Substantia nigra (tissue), 51 donors: ENCODE measurements at places on chromosomes 3 and 15.

GRCh38 chr3:10459954-10460754 lies 45.2 kb downstream of the ATP2B2 start:
- no peak for DNase-seq

DNA sequence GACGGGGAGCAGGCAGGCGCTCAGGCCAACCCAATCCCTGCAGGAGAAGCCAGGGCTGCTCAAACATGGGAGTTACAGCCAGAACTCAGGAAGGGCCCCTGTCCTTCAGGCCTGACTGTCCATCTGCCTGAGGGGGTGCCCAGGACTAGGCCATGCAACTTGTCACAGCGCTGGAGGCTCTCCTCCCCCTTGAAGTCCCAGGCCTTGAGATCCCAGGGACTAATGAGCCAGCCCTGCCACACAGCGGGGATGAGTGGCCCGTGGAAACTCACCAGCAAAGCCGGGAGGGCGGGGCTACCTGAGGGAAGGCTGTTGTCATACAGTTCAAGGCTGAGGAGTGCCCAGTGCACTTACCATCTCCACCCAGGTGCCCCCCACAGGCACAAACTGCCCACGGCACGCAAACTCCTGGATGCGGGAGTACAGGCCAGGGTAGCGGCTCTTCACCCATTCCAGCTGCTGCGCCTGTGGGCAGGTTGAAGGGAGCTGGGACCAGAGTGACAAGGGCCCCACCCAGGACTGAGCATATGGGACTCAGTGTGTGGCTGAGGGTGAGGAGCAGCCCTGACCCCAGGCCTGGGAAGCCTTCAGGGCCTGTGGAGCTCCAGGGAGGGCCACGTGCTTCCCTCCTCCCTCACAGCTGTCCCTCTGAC lies 6.3 kb downstream of the MAN2C1 start:
- DNase-seq, result no peak

GRCh38 chr15:100328796-100329195 lies 13.0 kb downstream of the ADAMTS17 start:
- no peak for DNase-seq

- DNase-seq, result no peak
Measured at GRCh38 chr3:180184816-180185215, 148.1 kb upstream of the PEX5L start.

DNA sequence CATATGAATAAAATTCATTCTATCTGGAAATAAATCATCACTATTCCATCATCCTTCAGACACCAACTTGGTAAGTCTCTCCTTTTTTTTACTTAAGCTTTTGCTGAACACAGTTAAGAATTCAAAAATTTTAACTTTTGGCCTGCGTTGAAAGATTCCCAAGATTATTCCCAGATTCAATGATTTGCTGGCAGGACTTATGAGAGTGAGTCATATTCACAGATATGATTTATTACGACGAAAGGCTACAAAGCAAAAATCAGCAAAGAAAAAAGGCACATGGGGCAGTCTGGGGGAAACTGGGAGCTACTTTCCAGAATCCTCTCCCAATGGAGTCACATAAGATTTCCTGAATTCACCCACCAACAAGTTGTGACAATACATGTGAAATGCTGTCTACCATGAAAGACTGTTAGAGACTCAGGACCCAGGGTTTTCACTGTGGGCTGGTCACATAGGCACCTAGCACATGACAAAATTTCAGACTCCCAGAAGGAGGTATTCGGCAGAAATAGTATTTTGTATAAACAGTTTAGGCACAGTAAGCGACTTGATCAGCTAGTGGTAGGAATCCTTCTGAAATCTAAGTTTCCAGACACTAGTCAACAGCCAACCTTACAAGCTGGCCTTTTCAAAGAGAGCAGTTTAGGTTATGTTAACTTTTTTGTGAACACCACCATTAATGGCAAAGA lies 82.1 kb downstream of the DLG1 start:
- no peak for DNase-seq

DNA sequence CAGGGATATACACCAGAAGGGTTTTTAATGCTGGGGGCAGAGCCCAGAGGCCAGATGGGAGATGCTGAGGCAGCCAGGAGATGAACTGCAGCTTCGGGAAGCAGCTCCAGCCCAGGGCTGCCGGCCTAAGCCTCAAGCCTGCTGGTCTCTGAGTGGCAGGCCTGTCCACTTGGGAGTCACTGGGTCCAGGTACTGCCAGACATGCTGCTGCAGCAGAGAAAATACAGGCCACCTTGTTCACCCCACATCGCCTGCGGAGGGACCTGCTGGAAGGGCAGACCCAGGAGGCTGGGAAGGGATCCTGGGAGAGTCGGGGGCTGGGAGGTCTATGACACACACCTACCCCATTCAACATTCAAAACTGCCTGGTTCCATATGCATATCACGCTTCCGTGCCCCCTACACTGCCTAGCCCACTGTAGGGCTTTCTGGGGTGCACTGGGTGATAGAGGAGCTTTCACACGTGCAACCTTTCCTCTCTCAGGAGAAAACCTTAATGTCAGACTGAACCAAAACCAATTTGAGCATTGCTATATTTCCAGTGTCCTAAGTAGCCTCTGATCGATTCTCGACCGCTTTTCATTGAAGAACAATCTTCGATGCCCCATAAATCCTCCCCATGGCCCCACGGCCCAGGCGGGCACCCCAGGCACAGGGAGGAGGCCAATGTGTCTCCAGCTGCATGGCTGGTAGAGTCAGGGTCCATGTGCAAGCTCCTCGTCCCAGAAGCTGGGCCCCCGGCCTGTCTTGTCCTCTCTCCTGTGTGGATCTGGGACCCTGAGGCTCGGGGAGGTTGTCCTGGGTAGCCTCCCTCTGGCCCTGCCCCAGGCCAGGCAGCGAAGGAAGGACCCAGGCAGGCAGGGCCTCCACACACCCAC lies 147.4 kb downstream of the ATP10A start:
- no peak for DNase-seq

GRCh38 chr3:106823701-106824100 lies 553.5 kb upstream of the CCDC54 start:
- DNase-seq, result no peak

GRCh38 chr3:176814285-176814684 lies 383.0 kb downstream of the TBL1XR1 start:
- DNase-seq, result peak; percentile 11

- no peak for DNase-seq
Measured at GRCh38 chr15:33963831-33964664, 4.2 kb upstream of the CHRM5 start.

GRCh38 chr3:172803489-172803888 lies 53.0 kb downstream of the ECT2 start:
- no peak for DNase-seq

DNA sequence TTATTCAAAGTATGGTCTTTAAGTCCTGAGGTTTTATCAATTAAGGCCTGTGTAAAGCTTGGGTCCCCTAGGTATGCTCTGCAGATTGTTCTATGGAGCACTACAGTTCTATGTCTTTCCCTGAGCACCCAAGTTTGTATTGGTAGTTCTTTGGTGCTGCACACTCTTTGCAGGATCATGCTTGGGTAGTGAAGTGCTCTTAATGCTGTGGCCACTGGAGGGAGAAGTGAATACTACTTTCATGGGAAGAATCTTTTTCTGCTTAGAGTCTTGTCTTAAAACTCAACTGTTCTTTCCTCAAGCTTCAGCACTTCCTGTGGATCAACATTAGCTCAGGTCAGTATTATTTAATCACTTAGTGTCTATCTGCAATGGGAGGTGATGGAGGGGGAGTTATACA lies 93.6 kb upstream of the CFAP20DC start:
- no peak for DNase-seq

DNA sequence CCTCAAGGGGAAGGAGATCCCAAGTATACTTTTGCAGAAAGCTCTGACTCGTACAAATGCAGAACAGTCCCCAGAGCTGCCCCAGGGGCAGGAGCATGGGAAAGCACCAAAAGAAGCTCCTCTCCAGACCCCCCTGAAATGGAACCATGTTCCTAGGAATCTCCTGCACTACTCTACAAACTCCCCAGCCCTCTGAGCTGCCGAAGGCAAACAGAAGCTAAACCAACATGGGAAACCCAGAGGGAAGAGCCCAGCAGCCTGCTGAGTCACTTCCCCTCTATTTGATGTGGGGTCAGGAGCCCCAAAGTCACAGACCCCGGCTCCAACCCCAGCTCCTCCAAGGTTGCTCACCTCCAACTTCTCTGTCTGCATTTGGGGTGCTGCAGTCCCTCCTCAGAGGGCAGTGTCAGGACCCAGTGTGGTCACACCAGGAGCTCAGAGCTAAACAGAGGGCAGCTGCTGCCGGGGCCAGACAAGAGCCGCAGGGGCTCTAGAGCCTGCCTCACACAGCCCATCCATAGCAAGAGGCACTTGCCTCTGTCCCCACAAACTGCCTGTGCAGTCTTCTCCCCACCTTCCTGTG lies 3.8 kb upstream of the PLXNA1 start:
- DNase-seq, result no peak

GRCh38 chr15:99411234-99411633 lies 154.6 kb upstream of the MEF2A start:
- no peak for DNase-seq

- no peak for DNase-seq
Measured at GRCh38 chr3:123287962-123288302, 86.2 kb downstream of the SEC22A start.

- no peak for DNase-seq
Measured at GRCh38 chr3:15998911-15999310, 175.6 kb upstream of the GALNT15 start.

DNA sequence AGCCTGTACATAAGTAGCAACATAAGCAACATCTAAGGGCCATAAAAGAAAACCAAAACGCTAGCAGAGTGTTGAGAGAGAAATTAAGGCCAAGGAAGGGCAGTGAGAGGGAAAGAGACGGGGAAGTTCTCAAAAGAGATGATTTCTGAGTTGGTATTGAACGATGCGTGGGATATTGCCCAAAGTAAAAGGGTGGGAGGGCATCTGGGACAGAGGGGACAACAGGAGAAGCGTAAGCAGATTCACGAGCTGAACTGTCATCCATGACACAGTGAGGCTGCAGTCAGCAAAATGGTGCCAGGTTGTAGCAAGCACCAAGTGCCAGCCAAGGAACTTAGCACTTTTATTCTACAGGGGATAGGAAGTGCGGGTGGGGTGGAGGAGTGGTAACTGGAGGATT lies 11.8 kb downstream of the NCEH1 start:
- DNase-seq, result no peak

DNA sequence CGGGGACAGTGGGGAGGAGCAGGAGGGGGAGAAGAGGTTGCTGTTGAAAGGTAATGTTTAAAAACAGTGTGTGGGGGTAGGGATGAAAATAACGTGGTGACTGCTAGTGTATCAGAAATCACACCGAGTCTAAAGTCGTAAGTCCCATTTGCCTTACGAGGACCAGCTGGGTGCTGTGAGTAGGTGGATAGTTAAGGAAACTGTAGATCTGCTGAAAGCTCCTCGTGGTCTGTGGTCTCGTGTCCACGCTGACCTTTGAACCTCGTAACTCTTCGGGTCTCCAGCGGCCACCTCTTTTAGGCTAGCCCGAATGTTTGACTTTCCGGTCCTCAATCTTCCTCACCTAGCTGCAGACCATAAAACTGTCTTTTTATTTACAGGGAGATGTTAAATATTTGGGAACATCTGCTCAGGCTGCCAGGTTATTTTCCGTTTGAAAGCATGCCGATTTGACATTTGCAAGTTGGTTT lies 29.3 kb upstream of the ST3GAL6 start:
- DNase-seq, result peak; percentile 17

- no peak for DNase-seq
Measured at GRCh38 chr3:107545680-107546120, 22.9 kb downstream of the BBX start.

DNA sequence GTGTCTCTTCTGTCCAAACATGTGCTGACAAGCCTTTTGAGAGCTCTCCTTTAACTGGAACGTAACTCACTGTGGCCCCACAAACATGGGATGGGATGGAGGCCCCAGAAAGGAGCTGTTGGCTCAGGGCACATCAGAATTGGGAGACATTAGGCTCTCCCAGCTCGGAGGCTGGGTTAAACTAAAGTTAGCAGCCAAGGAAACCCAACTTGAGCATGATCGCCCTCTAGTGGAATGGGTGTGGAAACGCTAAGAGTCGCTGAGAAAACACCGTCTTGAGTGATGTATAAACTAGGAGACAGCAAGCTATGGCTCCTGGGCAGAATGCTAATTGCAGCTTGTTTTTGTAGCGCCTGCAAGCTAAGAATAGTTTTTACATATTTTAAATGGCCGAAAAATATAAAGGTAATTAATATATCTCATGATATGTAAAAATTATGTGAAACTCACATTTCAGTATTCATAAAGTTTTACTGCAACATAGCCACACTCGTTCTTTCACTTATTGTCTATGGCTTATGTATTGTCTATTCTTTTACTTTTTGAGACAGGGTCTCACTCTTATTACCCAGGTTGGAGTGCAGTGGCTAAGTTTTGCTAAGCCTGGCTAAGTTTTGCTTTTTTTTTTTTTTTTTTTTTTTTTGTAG lies 138.8 kb upstream of the HACD2 start:
- peak; percentile 47 for DNase-seq

DNA sequence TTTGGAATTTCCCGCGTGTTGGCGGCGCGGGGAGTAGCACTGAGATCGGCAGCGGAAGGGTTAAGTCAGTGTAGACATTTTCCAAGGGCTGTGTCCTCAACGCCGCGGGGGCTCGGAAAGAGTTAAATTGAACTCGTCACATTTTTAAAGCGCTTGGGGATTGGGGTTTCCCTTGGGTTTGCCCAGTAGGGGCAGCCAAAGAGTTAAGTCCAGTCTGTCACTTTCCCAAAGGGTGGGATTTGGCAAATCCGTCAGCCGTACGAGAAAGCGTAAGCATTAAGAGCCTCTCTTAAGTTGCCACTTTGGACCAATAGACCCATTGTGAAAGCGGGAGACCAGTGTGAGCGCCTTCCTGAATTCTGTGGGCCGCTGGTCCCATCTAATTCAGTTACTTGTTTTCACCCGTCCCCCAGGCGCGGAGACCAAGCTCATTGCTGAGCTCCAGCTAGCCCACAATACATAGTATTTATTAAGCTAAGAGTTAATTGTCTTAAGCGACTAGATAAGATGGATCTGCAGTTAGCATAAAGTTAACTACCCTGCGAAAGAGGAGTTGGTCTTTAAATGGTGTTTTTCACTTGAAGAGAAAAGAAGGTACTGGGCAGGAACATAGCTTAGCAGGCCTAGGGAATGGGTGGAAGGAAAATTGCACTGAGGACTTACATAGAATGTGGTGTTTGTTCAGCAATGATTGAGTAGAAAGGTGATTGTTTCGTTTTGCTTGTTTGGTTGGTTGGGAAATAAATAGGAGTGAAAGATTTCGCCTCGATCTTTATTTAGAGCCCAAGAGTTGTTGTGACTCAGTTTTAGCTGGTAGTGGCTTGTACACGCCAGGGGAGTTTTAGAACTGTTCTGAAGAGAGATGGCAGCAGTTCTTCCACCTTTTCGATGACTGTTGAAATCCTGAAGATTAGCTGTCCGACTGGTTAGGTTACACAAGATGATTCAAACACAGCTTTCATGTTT lies 932 bp downstream of the ARL8B start:
- DNase-seq, result no peak

- no peak for DNase-seq
Measured at GRCh38 chr15:62929000-62929357, 113.6 kb upstream of the TPM1 start.
